NCI-H2081 treated with DMSO at 0.1 percent for 48 hours (cell line): ENCODE measurements at places on chromosomes 12 and 14.

GRCh38 chr12:109893261-109893995 lies 6.6 kb upstream of the TCHP start:
- no peak for DNase-seq

- no peak for DNase-seq
Observed at GRCh38 chr14:68238976-68239375, 419.4 kb downstream of the RAD51B start.

- DNase-seq = peak; percentile 80
Observed at GRCh38 chr12:23536293-23536692, 413.2 kb downstream of the SOX5 start.

DNA sequence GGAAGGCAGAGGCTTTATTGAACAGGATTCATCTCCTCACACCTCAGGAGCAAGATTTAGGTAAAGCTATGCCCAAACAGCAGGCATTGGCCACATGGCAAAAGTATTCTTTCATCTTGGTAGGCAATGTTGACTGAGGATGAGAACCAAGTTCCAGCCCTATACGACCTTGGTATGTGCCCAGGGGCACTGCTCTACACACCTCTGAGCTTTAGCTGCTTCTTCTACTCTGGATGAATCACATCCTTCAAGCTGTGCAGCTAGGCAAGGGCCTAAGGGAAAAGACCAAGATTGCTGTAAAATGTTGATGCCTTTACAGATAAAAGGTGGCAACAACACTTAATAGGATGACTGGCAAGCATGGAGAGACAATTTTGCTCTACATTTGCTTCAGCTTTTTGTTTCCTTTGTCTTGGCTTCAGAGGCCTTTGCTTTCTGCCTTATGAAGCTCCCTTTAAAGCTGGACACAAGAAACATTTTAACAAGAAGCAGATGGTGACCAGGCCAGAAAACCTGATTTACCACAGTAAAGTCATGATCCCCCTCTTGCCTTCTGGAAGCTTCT lies 183.3 kb upstream of the KITLG start:
- DNase-seq = no peak

GRCh38 chr12:57735198-57735855 lies 3.2 kb downstream of the AGAP2 start:
- DNase-seq = no peak

DNA sequence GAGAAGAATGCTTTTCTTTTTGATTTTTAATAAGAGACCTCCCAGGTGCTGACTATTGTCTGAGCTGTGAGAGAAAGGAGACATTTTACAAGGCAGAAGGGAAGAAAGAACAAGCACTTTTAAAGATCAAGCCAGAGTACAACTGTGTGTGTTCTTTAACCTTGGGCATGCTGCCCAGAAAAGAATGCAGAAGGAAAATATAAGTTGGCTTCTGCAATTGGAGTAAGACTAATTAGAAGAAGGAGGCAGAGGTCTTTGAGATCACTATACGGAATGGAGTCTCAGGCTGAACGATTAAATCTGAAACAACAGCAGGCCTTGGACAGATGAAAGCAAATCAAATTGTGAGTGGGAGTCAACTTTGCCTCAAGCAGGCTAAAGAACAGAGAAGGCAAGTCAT lies 230.5 kb downstream of the ATP23 start:
- DNase-seq = no peak
